ENCODE measurements at places on chromosomes 1 and 21.

- no peak for DNase-seq
These were observed 64.4 kb upstream of the GRHL3 start for GRCh38 chr1:24254783-24255182.

GRCh38 chr1:231926340-231926739 lies 299.8 kb downstream of the DISC1 start:
- DNase-seq, result no peak

DNA sequence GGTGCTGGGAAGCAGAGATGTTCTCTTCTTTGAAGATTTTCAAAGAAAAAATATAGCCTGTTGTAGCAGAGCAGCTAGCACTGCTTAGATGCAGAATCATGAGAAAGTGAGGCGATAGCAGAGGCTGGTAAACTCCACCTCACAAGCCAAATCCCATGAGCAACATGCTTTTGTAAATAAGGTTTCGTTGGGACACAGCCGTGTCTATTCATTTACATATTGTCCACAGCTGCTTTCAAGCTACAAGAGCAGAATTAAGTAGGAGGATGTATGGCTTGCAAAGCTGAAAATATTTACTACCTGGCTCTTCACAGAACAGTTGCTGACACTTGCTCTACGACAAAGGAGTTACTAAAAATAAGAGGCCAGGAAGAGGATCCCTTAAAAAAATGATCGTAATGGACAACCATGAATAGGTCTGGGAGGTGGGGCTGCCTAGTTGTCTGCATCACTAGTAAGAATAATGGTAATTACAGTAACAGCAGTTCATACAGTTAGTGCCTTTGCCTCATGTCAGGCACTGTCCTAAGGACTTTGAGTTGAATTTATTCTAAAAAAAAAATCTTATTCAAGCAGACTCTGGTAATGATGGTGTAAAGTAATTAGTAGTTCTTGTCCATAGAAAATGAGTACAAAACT lies 622.0 kb downstream of the KIF26B start:
- DNase-seq, result no peak

GRCh38 chr1:38451541-38451993 lies 405.0 kb upstream of the POU3F1 start:
- DNase-seq, result no peak

GRCh38 chr1:172344444-172344843 lies 76.0 kb upstream of the C1orf105 start:
- no peak for DNase-seq

Measured in ureter (tissue), 1 donor.